ENCODE measurements at places on chromosomes 13 and 19. TPM values are rescaled to one million over a fixed set of nuclear protein-coding genes. Genes with fewer than 3 reads are reported as not detected.

C5AR1 gene
- under 0.01 TPM for total RNA-seq

UBXN6 gene
- total RNA-seq = 77.8 TPM

SIGLEC9 gene
- not detected for total RNA-seq

ACP7 gene
- total RNA-seq = under 0.01 TPM

ERICH6B gene
- not detected for total RNA-seq

TNNT1 gene
- 3.0 TPM for total RNA-seq

CYP2A7 gene
- total RNA-seq = not detected

RPS19 gene
- 936 TPM for total RNA-seq

MAB21L1 gene
- total RNA-seq = 0.05 TPM

NPAS1 gene
- total RNA-seq = 0.09 TPM

ZNF8 gene
- total RNA-seq = 4.2 TPM
